Stimulated activated CD4-positive, alpha-beta T cell treated with anti-CD3 and anti-CD28 coated beads, TNF-alpha, amount 100 ng/mL, for 4 hours (primary cell): ENCODE measurements at places on chromosomes 12 and 14.

- DNase-seq, result no peak
These were observed 8.0 kb upstream of the ANKRD9 start for GRCh38 chr14:102517392-102518062.

- DNase-seq, result no peak
These were observed 31.5 kb upstream of the GZMB start for GRCh38 chr14:24665440-24665991.

DNA sequence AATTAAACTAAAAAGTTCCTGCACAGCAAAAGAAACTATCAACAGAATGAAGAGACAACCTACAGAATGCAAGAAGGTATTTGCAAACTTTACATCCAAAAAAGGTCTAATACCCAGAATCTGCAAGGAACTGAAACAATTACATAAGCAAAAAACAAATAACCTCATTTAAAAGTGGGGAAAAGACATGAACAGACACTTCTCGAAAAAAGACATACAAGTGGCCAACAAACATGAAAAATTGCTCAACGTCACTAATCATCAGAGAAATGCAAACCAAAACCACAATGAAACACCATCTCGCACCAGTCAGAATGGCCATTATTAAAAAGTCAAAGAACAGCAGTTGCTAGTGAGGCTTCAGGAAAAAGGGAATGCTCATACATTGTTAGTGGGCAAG, 15.2 kb downstream of the PDE6H start:
- no peak for DNase-seq

DNA sequence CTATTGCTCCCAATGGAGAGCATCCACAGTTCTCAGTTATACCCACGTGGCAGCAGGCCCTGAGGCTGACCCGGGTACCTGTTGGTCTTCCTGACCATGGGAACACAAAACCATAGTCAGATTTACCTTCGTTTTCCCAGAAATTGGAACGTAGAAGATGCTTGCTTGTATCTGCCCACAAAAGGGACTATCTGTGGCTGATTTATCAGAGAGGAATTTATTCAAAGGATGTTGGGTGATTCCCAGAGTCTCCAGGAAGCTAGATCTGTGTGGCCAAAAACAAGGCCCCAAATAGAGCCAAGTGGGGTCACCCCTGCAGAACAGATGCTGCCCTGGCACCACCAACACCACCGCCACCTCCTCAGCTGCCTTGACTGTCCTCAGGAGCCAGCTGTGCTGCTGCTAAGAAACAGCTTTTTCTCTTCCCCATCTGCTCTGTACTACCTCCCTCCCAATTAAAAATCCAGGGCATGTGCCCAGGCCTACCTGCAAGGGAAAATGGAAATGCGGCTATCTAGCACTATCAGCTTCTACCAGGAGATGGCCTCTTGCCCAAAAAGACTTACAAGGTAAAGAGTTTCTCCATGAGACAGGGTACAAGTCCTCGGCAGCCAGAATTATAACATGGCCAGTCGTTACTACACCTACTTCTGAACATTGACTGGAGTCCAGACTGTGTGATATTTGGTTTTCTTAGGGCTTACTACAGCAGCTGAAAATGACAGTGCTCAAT, 128.6 kb upstream of the PLEKHG7 start:
- DNase-seq, result no peak

GRCh38 chr14:102951799-102952198, 29.3 kb downstream of the AMN start:
- no peak for DNase-seq
